ENCODE measurements at places on chromosomes 2 and 18.

DNA sequence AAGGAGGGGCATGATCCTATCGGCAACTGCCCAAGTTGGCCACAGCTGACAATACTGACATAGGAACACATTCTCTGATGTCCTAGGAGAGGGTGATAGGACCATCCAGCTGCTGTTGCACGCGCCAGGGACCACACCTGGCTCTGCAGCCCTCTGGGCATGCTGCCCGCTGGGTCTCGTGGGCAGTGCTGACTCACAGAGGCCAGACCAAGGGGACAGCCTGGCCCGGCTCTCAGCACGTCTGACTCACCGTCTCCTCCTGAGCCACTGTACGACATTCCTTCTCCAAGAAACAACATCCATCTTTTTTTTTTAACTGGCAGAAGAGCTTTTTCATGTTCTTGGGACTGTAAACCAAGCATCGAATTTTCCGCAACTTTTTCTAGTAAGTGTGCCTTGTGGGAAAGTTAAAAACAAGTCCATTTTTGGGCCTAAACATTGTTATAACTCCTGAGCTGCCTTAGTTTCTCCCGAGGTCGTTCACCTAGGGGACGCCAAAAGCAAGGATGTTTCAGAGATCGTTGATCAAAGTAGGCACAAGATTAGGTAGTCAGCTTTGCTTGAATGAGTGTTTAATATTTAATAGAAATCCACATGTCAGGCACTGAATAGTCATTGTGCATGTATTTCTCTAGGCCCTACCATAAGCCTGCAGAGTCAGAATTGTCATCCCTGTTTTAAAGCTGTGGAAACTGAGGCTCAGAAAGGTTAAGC, 100.3 kb downstream of the TTC32 start:
- DNase-seq: no peak

DNA sequence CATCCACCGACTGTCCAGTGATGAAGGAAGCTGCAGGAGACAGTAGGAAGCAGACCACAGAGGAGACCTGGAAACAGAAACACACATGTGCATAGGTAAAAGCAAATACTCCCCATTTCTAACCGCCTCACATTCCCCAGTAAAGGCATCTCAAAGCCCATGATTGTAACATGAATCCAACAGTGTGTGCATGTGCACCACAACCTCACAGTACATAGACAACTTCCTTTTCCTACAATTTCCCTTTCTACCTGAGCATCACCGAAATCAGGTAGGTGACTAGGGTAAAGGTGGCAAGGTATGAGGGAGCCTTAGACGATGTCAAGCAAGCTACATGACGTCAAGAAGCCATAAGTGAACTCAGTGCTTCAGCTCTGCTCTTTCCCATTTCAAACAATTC, 30.6 kb upstream of the MREG start:
- no peak for DNase-seq

- no peak for DNase-seq
Observed at GRCh38 chr2:73105511-73105971, 7.2 kb downstream of the RAB11FIP5 start.

GRCh38 chr2:468648-469336, 180.9 kb upstream of the ALKAL2 start:
- DNase-seq: no peak

DNA sequence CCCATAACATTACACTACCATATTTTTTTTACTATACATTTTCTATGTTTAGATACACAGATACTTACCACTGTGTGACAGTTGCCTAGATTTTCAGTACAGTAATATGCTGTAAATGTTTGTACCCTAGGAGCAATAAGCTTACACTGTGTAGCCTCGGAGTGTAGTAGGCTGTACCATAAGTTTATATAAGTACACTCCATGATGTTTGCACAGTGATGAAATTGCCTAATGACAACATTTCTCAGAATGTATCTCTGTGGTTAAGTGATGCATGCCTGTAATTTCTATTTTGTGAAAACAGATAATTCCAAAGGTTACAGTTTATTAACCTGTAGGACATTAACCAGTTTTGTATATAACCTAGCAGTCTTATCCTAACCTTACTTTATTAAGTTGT, 128.1 kb upstream of the RBMS1 start:
- DNase-seq: no peak

DNA sequence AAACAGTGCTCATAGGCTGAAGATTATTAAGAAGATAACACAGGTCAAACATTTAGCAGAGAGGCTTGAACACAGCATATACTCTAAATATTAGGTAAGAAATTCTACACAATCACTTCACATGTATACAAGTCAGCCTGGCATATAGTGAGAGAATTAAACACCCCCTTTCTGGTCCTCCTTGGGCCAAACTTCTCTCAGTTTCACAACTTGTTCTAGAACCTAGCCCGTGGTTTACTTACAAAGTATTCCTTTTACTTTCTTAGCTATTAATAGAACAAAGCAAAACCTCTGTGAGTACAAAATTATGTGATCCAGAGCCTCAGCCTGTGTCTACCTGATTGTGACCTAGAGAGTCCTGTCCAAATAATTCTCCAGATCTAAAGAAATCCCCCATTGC, 562.8 kb downstream of the TNS1 start:
- no peak for DNase-seq

- no peak for DNase-seq
Observed at GRCh38 chr2:33104726-33105125, 158.0 kb downstream of the LTBP1 start.

DNA sequence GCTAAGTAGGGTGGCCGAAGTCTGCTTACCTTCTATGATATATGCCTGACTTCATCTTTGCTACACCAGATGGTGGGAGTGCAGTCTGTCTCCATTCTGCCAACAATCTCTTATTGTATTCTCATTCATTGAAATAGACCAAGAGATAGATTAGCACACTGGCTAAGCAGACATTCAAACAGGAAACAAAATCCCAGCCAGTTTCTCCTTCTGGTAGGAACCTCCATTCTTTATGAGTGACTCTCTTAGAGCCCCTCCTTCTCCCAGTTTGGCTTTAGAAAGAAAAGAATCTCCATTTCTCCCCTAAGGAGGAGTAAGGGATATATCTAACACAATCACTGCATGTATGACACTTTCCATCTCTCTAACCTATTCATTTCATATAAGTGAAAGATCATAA, 118.9 kb upstream of the COL5A2 start:
- no peak for DNase-seq

- no peak for DNase-seq
Observed at GRCh38 chr2:128617029-128617590, 298.4 kb upstream of the HS6ST1 start.

DNA sequence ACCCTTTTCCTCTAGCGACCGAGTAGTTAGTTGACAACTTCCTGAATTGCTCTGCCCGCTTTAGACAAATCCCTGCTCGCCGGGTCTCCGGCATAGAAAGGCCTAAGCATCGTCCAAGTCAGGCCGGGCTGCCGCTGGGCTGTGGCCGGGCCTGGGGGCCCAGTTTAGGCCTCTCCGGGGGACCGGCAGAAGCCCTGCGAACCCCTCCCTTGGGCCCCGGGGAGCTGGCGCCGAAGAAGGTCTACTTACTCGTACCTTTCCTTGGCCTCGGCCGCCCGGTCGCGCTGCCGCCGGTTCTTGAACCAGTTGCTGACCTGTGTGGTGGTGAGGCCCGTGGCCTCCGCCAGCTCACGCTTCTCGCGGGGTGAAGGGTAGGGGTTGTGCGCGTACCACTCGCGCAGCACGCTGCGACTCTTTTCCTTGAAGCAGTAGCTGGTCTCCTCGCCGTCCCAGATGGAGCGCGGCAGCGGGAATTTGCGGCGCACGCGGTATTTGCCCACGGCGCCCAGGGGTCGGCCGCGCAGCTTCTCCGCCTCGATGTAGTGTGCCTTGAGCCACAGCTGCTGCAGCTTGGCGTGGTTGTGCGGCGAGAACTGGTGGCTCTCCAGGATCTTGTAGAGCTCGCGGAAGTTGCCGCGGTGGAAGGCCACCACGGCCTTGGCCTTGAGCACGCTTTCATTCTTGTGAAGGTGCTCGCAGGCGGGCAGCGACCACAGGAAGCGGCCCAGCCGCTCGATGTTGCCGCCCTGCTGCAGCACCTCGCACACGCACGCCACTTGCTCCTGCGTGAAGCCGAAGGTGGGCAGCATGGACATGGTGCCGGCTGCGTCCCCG, 739 bp downstream of the SIX2 start:
- no peak for DNase-seq

- no peak for DNase-seq
Observed at GRCh38 chr18:73384246-73384645, 516.5 kb upstream of the NETO1 start.

DNA sequence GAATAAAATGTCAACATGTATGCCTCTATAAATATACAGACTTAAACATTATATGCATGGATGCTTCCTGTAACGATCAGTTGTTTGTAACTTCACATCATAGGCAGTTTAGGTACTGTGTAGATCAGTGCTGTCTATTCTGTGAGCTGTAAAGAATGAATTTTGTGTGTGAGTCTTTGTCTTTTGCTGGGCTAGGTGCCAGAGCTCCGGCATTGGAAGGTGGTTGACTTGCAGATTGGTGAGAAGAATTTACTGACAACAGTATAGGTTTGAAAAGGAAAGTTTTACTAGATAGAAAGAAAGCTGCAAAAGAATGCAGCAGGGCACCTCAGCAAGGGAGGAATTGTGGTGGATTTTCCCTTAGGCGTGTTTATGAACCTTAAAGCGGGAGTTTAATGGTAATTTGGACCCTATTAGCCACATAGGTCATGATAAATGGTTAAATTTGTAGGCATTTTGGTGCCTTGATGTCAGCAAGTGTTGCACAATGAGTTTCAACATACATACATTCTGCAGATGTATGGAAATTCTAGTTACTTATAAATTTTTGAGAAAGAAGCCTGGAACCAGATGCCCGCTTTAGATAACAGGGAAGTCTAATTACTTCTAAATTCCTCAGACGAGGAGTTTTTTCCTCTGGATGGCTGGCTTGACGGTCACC, 6.7 kb upstream of the QPCT start:
- no peak for DNase-seq

DNA sequence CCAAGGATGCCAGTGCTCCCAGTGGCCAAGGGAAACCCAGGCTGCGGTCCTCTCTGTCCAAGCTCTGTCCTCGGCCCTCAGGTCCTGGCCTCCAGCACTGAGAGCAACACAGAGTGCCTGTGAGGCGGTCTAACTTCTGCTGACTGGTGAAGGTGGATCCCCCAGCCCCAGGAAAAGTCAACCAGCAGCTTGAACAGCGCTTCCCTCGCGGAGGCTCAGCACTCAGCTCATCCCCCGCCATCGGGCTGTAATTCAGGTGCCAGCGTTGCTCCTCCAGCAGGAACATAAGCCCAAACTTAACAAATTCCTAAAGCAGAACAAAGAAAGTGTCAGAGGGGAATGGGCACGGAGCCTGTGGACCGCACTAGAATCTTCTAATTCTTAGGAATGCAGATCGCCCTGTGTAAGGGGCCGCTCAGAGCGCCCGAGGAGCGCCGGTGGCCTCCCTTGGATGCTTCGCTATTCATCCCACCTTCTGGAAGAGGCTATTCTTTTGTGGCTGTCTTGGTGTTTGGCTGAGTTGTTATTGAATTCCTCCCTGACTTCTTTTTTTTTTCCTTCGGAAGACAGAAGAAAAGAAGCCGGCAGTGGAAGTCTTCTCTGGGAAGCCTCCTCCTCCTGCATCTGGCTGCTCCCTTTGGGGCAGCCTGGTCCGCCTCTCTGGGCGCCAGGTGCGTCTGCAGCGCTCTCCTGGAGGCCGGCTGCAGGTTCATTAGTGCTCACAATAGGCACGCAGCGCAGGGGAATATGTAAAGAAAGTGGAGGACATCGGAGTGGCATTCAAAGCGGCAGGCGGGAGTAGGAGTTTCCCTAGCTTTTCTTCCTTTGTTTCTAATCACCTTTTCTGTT, 905.6 kb downstream of the TSN start:
- DNase-seq: no peak

DNA sequence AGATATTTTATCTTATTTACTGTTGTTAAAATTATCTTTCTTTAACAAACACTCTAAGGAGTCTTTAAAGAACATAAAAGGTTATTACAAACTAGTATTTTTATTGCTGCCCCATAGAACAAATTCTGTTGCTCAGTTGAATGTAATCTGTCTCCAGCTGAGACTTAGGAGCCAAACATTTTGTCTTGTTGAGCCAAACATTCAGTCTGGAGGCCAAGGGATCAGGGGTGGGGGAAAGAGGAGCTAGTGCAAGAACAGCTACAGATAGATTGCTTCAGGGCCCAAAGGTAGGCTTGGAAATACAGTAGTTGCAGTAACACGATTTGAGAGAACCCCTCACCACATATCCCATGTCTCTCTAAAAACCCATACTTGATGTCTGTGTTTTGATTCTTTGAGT, 51.2 kb downstream of the TPGS2 start:
- DNase-seq: no peak

GRCh38 chr18:21901423-21901945, 160.9 kb downstream of the MIB1 start:
- no peak for DNase-seq

- DNase-seq: no peak
Observed at GRCh38 chr2:127275356-127275755, 18.6 kb downstream of the ERCC3 start.

- no peak for DNase-seq
Observed at GRCh38 chr2:170601489-170601888, 113.6 kb upstream of the SP5 start.

GRCh38 chr18:79857082-79857671, 59.4 kb downstream of the KCNG2 start:
- DNase-seq: no peak

DNA sequence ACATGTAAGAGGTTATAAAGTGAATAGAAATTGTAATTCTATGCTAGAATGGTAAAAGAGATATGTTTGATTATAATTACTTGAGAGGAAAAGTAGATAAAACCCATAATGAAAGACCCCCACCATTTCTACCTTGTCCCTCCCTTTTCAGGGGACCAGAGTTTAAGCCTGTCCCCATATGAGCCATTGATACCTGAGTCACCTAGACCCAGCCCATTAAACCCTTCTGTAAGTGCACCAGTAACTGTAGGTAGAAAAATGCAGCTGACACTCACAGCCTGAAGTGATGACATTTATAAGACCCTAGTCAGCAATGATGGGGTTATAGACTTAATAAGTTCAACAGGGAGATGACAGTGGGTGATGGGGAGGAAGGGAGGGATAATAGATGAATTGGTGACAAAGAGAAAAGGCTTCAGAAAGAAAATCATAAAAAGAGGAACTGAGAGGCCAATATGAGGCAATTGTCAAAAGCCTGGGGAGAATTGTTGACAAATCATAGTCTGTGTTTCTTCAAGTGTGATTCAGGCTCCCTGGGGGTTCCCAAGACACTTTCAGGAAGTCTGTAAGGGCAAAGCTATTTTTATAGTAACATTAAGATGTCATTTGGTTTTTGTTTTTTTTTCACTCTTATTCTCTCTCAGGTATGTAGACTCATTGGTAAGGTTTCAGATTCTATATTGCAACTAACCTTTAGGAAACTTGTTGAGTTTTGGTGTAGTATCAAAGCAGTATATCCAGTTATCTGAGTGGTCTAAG, 544.2 kb downstream of the SATB2 start:
- DNase-seq: no peak

GRCh38 chr2:147846412-147847081, 1.7 kb downstream of the ACVR2A start:
- no peak for DNase-seq

DNA sequence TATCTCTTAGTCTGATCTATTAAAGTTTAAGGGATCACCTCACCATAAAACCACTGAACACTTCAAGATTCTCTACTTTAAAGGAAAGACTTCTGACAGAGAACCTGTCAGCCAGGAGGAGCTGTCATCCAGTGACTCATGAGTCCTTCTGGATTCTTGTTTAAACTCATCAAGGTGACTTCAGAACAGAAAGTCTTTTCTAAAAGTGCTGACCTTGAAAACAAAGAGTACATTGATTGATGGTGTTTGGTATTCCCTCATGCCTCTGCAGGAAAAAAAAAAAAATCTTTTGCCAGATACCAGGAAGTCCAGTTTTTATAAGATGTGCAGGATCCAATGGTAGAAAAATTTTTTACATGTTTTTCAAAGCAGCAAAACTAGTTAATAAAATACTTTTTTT, 12.3 kb downstream of the DSG2 start:
- no peak for DNase-seq

Measured in stimulated activated CD8-positive, alpha-beta memory T cell treated with anti-CD3 and anti-CD28 coated beads, Interleukin-7, amount 100 ng/mL, for 1 hour (primary cell).